SW480 (cell line): ENCODE measurements at places on chromosomes 16 and 17.

DNA sequence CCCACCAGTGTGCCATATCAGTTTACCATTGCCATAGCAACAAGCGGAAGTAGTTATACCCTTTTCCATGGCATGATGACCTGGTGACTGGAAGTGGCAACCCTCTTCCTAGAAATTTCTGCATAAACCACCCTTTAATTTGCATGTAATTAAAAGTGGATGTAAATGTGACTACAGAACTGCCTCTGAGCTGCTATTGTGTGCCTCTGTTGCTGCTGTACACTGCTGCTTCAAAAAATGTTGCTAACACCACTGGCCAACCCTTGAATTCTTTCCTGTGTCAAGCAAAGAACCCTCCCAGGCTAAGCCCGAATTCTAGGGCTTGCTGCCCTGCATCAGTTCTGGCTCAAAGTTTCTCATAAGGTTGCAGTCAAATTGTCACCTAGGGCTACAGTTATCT is 12.9 kb upstream of the MED13 start:
- no peak for DNase-seq

GRCh38 chr16:50246299-50247122 is 19.8 kb upstream of the ADCY7 start:
- DNase-seq, result no peak

- DNase-seq, result no peak
Observed at GRCh38 chr17:48213797-48214196, 106.2 kb downstream of the SNX11 start.

DNA sequence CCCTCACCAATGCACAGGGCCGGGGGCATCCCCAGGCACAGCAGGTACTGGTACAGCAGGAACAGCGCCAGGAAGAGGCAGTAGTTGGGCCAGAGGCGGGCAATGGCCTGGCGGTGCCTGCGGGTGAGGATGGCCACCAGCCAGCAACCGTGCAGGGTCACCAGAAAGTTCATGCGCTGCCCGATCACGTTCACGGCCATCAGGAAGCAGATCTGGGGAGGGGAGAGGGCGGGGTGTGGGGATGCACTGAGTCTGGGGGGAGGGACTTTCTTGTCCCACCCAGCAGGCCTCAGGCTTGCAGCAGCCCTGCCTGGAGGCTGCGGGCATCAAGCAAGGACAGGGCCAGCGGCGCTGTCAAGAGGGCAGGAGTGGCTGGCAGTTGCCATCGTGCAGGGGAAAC is 25.4 kb downstream of the CTU2 start:
- DNase-seq, result no peak

DNA sequence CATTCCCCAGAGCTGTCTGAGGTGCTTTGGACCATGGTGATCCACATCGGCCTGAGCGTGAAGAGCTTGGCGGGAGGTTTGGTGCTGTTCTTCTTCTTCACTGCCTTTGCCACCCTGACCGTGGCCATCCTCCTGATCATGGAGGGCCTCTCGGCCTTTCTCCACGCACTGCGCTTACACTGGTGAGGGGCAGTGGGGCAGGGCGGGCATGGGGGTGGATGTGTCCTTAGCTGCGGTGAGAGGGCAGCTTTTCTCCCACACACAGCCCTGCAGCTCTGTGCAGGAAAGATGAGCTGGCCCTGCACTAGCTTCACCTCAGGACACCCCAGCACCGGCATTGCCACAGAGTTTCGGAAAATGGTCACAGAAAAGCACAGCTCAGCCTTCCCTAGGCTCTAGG is 21.8 kb upstream of the NAGLU start:
- DNase-seq, result no peak

DNA sequence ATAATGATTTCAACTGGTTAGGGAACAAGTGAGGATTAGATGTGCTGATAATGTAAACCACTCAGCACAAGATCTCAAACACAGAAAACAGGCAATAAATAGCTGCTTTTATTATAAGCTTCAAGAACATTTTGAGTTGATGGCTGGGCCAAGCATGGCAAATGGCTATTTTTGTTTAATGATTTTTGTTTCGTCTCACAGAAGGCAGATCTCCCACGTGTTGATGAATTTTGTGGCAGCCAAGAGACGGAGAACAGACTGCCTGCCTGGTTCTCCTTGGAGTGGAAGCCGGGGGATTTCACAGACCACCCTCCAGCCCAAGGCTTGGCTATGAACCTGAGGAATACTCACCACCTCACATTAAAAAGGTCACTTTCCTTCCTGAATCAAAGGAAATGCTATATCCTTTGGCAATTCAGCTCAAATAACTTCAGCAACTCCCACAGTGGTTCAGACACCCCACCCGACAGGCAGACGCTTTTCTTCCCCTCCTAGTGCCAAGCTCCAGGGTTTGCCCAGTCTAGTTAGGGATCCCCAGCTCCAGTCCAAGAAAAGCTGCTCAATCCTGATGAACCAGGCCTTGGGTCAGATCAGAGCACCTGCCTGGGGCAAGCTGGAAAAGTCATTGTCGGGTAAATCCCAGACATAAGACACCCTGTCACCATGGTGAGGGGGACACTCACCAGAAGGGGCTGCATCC is 593.5 kb downstream of the TOX3 start:
- DNase-seq, result no peak

DNA sequence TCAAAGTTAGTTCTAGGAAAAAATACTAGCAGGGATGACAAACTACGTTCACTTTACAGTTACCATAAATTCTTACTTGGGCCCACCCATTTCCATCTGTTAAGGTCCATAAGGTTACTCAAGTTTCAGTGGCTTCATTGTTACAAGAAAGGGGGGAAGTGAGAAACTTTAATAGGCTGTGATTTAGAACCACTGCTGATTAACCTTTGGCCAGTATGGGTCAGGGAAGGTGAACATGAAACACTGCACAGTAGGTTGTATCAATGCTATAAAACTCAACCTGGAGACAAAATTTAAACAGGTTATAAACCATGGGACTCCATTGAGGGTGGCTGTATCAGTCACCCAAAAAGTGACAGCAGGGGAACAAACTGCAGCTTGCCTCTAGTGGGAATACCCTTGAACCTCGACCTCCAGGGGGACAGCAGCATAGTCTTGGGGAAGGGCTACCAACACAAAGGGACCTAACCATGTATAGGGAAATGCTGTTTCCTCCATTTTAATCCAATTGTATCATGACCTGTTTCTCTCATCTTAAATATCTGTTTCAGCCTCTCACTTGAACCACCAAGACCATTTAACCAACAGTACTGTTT is 10.4 kb downstream of the PTRH2 start:
- DNase-seq, result no peak

- no peak for DNase-seq
Observed at GRCh38 chr16:6447021-6447790, 885.4 kb upstream of the RBFOX1 start.

DNA sequence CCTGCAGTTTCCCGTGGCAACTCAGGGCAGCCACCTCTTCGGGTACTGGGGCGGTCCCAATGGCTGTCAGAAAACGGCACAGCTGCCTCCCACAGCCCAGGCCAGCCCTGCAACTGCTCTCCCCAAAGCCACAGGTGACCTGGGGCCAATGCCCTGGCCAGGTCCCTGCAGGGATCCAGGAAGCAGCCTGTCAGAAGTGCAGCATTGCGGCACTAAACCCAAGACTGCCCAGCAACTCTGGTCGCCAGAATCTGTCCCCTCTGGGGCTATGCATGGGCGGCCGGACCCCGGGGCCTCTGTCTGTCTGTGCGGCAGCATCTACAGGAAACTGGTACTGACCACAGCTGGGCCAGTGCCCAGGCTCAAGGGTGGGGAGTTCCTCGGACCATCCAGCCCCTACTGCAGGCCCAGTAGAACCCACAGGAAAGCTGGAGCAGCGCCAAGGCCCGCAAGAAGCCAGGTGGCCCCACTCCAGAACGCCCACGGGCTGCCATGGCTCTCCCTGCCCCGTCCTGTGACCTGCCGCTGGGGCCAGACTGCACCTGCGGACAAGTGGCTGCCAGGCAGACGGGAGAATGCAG is 5.5 kb downstream of the CYBC1 start:
- DNase-seq, result no peak

- DNase-seq, result no peak
Observed at GRCh38 chr16:19882186-19882585, 2.5 kb downstream of the GPRC5B start.

DNA sequence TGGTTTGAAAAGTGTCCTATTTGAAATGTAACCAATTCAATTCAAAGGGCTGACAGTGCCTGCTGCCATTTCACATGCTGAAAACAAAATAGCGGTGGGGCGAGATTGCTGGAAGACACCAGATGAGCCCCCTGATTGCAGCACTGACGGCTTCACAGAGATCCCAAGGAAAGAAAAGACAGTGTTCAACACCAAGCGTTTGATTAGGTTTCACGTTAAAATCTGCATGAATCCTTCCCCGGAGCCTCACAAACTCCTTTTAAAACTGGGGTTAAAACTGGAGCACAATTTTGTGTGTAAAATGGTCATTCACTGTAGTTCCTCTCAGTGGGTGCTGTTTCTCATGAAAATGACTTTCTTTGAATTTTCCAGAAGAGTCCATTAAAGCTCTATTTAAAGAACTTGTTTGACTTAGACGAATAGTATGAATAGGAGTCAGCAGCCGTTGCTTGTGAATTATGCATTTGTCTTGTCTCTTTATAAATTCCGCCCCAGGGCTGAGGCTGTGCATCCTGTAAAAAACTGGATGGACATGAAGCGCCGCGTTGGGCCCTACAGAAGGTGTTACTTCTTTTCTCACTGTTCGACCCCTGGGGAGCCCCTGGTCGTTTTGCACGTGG is 8.8 kb downstream of the MLYCD start:
- DNase-seq, result no peak

GRCh38 chr17:57899391-57899790 is 49.5 kb upstream of the MRPS23 start:
- DNase-seq, result peak; percentile 42

DNA sequence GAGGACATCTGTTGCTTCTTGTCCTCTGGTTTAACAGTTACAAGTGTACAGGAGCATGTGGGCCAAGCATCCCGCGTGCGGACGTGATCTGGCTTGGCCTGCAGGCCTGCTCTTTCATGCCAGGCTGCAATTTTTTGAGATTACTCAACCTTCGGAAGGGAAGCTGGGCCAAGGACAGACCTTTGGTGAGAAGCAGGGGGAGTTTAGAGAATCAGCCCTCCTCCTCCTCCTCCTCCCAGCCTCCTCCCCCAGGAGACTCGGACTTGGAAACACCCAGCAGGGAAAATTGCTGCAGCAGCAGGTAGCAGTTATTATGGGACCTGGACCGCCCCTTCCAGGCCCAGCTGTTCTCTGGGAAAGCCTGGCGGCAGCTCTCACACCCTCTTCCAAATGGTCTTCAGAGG is 5.1 kb upstream of the KLHL36 start:
- DNase-seq, result no peak

DNA sequence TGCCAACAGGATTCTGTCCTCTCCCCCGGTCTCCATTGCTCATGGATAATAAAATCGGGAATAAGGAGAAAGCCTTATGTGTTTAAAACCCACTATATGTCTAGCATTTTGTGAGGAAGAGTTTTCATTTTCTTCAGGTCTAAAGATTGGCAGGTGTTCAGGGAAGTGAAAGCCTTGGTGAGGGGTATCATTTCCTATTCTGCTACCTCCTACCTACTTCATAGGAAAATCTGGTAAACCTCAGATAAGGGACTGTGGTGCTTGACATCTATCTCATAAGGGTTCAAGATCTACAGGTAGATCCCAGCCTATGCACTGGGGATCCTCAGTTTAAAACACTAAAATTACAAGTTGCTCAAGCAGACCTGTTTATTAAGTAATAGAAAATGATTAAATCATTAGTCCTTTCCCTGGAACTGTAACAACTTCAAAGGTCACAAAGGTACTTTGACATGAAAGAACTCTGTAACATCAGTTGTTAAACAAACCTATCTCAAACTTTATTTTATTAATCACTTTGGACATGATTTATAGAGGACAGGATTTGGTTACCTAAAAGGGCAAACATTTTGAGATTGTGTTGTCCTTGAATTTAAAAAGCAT is 6.5 kb downstream of the MOSMO start:
- no peak for DNase-seq

DNA sequence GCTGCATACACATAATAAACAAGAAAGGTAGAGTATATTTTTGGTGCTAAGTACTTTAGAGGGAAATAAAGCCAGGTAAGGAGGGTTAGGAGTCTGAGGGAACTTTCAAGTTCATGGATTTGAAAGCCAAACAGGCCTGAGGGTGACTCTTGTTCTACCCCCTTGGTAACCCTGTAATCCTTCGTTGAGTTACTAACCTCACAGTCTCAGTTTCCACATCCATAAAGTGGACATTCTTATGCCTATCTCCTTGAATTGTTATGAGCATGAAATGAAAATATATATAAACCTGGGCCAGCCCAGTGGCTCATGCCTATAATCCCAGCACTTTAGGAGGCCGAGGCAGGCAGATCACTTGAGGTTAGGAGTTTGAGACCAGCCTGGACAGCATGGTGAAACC is 22.4 kb downstream of the PECAM1 start:
- DNase-seq, result no peak

DNA sequence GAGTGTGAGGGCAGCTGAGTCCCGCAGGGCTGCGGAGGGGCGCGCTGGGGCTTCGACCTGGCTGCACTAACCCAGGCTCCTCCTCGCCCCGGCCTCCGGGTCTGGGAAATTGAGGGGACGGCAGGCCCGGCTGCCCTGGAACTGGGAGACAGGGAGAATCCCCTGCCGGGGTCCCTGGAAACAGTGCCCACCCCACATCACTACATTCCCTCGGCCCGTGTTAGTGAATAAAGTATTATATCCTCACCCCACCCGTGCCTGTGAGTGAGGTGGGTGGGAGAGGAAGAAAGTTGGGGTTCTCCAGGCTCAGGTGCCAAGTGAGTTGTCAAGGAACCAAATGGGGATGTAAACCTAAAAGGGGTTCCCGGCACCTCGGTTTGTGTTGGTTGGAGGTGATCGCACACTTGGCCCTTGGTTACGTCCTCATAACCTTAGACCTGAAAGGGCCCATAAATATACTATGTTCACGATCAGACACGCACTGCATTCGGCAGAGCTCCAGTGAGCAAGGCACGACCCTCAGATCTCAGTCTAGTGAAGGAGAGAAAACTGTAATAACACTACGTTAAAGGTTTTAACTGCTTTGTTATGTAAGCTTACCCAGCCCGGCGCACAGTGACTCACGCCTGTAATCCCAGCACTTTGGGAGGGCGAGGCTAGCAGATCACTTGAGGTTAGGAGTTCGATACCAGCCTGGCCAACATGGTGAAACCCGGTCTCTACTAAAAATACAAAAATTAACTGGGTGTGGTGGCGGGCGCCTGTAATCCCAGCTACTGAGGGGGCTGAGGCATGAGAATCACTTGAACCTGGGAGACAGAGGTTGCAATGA is 11.2 kb downstream of the ZNF771 start:
- no peak for DNase-seq

- DNase-seq, result no peak
Observed at GRCh38 chr17:42632949-42633444, 23.5 kb downstream of the TUBG1 start.
